ENCODE measurements at places on chromosomes 12 and 14.

DNA sequence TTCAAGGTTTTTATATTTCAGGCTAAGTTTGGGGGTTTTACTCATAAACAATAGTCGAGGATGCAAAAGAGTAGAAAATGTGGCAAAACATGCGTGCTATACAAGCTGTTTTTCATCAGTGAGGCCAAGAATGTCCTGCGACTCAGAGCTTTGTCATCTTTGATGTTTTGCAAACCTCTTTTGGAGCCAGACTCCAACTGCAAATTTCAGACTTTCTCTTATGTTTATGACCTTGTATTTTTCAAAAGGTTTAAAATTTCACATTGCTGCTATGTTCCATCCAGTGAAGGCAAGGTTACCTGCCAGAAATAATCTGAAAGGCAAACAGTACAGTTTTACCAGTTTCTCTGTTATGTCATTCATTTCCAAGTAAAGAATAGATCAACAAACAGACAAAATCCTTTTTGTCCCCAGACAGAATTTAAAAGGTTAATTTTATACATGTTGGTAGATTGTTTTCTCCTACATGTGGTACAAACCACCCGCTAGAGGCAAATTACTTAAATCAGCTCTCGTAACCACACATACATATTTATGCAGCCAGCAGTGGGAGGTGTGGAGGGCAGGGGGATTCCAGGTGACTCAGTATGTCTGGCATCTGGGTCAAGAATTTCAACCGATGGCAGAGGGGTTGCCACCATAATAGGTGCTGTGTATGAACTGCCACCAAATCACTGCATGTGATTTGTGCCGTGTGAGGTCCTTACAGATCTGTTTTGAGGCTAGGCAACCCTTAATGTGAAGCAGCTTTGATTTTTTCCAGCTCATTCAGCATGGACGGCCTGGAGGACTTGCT, 119.8 kb upstream of the CPM start:
- DNase-seq, result no peak

DNA sequence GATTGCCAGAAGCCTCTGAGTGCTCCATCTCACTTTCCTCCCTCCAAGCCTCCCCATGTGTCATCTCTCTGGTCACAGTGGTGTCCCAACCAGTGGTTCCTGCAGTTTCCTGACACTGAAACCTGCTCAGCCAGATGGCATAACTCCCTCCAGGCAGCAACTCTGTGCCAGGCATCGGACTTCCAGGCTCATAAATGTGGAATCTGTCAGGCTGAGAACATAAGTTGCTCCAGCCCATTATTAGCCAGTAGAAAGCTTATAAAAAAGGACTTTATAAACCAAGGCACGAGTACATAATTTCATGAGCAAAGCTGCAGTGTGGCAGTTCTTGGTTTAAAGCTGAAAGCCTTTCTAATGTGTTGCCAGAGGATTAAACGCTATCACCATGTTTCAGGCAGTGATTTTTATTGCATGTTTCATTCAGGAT, 194.3 kb downstream of the DACT1 start:
- no peak for DNase-seq

DNA sequence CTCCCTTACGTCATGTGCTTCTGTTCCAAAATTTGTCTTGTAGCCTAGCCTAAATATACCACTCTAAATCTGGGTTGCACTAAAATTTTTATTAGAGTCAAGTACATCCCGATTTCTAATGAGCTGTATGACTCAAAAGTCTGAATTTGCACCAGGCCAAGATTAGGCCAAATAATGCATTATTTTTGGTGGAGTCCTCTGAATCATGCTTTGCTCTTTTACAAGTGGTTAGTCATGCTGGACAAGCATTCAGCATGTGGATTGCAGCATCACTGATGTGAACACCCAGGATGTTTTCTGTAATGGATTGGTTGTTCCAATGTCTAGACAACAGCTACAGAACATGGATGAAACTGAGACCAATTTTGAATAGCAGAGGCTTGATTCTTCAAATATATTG, 23.7 kb downstream of the HEBP1 start:
- DNase-seq, result no peak

DNA sequence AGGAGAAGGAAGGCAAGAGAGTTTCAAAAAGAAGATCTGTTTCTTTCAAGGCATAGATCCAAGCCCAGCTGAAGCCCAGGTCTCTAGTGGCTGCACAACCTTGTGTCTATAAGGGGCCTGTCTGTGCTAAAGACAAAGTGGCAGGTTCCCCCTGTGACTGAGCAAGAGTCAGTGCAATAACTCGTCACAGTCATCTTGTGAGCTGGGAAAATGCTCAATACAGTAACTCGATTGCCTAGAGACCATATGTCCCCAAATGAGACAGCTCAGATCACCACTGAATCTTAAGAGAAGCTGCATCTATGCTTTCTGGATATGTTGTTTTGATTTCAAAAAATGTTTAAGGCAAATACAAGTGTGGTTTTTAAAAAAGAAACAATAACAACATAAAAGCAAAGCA, 24.2 kb downstream of the ST8SIA1 start:
- no peak for DNase-seq

DNA sequence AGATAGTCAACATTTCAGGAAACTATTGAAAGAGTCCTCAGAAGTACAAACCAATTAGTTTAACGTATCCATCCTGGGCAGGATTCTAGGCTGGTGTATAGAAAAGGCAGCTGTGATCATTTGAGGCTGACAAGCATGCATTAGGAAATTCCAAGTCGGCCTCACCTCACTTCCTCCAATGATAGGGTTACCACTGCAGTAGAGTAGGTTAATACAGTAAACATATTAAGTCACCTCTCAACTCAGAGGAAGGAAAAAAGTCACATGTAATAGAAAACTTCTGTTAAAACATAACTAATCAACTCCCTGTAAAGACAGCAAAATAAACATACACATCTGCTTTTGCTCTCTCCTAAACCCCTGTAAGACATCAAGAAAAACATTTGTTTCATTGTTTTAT, 33.5 kb downstream of the MED13L start:
- peak; percentile 12 for DNase-seq

DNA sequence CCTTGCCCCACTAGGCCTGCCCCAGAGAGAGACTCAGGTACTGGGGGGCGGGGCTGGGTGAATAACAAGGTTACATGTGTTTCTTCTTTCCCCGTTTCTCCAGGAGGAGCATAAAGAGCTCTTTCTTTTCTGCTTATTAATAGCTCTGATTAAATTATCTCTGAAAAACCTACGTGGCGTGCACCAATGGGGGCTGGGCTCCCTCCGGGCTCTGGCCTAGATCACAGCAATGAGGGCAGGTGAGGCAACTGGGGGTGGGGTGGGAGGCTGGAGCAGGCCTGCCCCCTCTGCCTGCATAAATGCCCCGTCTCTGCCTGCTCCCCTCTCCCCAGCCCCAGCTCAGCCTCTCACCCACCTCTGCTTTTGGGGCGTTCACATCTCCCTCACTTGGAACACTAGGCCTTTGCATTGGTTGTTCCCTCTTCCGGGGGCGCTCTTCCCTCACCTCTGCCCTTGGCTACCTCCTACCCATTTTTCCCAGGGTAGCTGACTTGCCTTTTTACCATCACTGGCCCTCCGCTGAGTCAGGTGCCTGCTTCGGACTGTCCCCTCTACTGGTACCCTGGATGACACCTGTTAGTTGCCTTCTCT, 4.1 kb upstream of the FAM222A start:
- no peak for DNase-seq

- DNase-seq, result no peak
These were observed 175.0 kb upstream of the TMEM132C start for GRCh38 chr12:128091951-128092382.

- DNase-seq, result no peak
These were observed 56.6 kb downstream of the SUDS3 start for GRCh38 chr12:118432812-118433545.

GRCh38 chr14:81890020-81890419, 356.4 kb upstream of the SEL1L start:
- no peak for DNase-seq

DNA sequence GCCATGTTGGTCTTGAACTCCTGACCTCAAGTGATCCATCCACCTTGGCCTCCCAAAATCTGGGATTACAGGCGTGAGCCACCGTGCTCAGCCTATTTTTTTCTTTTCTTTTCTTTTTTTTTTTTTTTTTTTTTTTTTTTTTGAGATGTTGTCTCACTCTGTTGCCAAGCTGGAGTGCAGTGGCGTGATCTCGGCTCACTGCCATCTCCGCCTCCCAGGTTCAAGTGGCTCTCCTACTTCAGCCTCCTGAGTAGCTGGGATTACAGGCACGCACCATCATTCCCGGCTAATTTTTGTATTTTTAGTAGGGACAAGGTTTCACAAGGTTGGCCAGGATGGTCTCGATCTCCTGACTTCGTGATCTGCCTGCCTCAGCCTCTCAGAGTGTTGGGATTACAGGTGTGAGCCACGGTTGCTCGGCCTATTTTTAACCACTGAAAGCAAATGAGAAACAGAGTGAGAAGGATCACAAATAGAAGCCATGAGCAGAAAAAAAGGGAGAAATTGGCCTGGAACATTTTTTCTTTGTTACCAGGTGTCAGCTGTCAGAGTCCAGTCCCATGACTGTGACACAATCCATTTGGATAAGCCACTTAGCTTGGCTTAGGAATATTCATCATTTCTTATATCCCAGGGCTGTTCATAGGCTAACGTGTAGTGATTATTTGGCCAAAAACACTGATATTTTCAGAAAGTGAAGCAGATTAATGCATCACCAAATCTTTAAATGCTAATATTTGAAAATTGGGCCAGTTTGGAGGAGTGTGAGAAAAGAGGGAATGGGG, 7.9 kb upstream of the NFKBIA start:
- no peak for DNase-seq

DNA sequence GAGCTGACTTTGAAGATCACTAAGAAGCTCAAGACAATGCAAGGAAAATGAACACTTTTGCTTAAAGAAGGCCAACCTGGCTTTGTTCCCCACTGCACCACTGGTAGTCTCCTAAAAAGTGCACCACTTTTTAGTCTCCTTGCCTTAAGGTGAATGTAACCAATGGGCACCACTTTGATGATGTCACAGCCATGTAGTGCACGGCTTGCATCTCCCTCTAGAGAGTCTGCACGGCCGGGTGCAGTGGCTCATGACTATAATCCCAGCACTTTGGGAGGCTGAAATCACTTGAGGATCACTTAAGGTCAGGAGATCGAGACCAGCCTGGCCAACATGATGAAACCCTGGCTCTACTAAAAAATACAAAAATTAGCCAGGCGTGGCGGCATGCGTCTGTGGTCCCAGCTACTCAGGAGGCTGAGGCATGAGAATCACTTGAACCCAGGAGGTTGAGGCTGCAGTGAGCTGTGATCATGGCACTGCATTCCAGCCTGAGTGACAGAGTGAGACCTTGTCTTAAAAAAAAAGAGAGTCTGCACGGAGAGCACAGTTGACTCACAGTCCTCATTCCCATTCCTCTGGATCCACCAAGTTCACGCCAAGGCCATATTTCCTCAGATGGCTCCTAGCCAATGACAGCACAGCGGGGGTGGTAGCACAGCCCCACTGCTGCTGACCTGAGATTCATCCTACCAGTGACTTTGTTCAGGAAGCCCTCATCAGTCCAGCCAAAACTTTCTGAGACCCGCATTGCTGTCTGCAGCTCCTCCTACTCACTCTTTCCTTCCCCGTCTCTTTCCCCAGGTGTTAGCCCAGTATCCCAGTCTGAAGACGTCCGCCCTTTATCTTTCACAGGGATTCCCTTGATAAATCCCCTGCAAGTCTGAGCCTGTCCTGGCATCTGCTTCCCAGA, 16.5 kb upstream of the IFT81 start:
- DNase-seq, result no peak

DNA sequence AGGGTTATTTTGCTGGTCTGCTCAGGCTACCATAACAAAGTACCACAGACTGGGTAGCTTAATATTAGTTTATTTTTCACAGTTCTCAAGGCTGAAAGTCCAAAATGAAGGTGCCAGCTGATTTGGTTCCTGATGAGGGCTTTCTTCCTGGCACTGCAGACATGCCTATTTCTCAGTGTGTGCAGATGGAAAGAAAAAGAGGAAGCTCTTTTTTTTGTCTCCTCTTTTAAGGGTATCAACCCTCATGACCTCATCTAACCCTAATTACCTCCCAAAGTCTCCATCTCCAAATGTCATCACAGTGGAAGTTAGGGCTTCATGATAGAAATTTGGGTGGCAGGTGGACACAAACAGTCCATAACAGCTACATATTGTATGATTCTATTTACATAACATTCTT, 25.0 kb upstream of the POLR3B start:
- DNase-seq, result no peak

- no peak for DNase-seq
These were observed 86.2 kb downstream of the RIN3 start for GRCh38 chr14:92599811-92600210.

DNA sequence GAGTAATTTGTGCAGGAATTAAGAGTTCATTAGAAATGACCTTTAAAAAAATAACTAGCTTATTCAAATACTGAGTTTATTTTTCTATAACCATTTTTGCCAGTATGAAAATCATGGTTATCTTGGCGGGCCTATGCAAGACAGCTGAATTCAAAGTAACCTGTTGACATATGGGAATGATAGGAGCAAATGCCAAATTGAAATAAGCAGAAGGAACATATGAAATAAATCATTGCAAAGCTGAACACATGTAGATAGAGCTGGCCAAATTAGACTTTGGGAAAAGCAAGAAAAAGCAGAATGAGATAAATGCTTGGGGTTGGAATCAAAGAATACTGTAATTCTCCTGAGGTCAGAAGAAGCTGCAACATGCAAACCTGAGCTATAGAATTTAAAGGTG, 372.5 kb downstream of the ADAMTS20 start:
- DNase-seq, result no peak

DNA sequence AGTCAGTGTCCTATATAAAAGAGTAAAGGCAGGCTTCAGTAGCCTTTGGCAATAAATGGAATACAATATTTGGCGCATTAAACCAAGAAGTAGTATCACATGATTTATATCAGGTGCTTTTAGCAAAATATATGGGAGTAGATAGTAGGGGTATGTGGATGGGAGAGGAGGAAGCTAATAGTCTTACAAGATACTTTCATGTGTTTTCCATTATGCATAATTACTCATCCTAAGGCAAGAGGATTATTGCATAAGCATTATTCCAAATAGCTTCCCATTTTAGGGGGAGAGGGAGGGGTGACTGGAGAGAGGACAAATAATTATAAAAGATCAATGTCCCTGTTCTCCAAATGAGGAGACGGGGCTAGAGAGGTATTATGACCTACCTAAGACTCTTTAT, 104.3 kb downstream of the DUSP6 start:
- no peak for DNase-seq

- no peak for DNase-seq
These were observed 95.1 kb upstream of the NRXN3 start for GRCh38 chr14:78075033-78075432.

DNA sequence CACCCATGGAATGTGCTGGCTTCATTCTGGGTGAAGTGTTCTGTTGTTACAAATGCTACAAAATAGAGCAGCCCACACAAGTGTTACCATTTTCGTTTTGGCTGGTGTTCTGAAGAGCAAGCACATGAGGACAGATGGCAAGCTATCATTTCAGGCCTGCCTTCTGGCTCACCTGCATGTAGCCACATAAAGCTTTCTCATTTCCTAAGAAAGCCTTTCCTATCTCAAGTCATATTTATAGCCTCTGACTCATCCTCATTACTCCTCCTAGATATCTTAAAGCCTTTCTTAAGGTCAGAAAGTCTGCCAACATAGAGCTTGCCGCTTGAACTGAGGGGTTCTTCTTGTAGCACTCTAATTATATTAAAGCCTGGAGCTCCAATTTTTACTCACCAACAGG, 89.0 kb downstream of the PTPRR start:
- no peak for DNase-seq

- DNase-seq, result no peak
These were observed 1085.4 kb downstream of the SLC6A15 start for GRCh38 chr12:83827193-83827592.

GRCh38 chr12:110846615-110847566, at the start of gene CCDC63:
Gene CCDC63 (plus strand): TSS chr12:110846987. CDS start chr12:110852955, 5,968 bp downstream.
- peak; percentile 16 for DNase-seq

- DNase-seq, result no peak
These were observed 551.7 kb downstream of the NRXN3 start for GRCh38 chr14:78721756-78722480.
